ENCODE measurements at places on chromosomes 11 and 22.

GRCh38 chr11:81253244-81253643 lies 1480.4 kb downstream of the FAM181B start:
- DNase-seq: no peak

DNA sequence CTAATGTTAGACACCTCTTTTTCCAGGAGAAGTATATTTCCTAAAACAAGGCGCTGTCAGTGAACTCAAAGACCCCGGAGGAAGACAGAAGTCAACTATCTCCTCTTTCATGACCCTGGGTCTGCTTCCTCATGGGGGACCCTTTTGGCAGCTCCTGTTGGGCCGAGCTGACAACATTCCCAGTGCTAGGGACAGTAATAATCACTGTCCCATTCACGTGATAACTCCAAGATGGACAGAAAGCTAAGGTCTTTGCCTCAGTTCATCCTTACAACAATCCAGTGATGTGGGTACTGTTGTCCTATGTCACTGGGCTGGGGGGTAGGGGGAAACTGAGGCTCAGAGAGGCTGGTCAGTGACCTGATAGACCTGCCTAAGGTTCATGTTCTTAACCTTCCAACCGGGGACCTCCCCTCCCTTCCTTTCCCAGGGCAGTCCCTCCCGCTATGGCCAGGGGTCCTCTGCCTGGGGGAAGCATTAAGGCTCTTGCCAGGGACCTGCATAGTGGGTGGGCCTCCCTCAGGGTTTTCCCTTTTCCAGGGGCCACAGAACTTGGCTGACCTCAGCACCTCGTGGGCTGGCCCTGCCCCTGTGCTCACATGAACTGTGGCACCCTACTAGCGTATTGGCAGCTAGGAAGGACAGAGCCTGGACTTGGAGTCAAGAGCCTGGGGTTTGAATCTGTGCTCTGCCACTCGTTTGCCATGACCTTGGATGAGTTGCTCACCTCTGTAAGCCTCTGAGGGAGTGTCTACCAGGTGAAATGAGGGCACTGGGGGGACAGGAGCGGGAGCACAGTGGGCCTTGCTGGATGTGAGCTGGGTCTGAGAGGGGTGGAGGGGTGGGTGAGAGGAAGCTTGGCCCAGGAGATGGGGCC lies 53.6 kb downstream of the LRRC32 start:
- DNase-seq: no peak

- DNase-seq: no peak
Observed at GRCh38 chr22:25085930-25086901, 113.4 kb upstream of the CRYBB3 start.

- DNase-seq: no peak
Observed at GRCh38 chr22:30033137-30033536, 47.1 kb upstream of the HORMAD2 start.

DNA sequence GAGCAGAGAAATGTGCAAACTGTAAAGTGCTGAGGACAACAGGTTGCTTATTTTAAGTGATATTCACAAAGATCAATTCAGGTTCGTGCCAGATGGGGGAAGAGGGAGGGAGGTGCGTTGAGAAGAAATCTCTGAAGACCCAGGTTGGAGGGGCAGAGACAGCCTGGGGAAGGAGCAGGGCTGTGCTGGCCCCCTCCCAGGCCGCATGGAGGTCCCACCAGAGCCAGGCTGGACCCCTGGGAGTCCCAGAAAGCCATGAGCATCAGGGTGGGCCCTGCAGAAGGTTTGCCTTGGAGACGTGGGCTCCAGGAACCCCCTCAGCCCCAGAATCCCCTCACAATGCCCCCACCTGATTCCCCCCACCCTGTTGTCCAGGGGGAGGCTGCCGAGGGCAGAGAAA lies 47.4 kb downstream of the IGLL1 start:
- no peak for DNase-seq

GRCh38 chr22:37749226-37749625 lies 52.4 kb downstream of the TRIOBP start:
- DNase-seq: no peak

GRCh38 chr11:57640068-57640800 lies 9.5 kb downstream of the YPEL4 start:
- DNase-seq: no peak

- no peak for DNase-seq
Observed at GRCh38 chr11:121334973-121335710, 42.6 kb downstream of the SC5D start.

DNA sequence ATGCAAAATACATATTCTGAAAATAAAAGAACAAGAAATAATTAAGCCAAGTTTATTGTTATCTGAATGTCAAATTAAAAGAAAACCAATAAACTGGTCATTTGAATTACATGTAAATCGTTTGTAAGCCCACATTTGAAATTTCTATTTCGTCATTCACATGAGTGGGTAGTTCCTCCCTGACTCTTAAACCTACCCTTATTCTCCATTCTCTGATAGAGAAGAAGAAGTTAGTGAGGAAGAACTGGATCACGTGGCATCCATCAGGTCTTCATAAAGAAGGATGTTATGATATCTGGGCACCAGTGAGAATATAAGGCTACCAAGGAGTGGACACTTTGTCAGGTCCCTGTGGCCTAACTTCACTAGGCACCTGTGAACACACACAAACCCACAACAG lies 328.1 kb downstream of the OPCML start:
- no peak for DNase-seq

DNA sequence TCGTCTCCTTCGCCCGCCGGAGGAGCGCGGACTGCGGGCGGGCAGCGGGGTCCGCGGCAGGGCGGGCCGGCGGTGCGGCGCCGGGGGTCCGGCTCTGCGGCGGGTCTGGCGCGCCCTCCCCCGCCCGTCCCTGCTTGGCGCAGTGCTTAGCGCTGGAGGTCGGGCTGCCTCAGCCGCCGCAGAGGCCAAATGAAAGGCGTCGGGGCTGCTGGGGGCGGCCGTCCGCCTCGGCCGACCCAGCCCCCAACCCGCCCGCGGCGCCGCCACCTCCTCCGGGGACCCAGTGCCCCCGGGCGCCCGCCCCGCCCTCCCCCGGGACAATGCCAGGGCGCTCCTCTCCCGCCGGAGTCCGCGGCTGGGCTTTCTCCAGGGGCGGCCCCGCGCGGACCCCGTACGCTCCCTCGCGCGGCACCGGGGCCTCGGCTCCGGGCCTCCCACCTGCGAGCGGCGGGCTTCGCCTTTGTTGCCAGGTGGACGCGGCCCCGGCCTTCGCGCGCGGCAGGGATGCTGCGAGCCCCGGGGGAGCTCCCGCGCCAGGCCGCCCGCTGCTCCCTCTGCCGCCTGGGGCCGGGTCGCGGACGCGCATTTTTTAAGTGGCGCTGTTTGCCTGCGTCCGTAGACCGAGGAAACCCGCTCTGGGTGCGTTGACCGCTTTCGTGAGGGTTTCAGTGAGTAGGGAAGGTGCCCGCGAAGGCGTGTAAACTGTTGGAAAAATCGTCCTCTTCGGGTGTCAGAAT lies 583 bp downstream of the APLP2 start:
- DNase-seq: no peak

DNA sequence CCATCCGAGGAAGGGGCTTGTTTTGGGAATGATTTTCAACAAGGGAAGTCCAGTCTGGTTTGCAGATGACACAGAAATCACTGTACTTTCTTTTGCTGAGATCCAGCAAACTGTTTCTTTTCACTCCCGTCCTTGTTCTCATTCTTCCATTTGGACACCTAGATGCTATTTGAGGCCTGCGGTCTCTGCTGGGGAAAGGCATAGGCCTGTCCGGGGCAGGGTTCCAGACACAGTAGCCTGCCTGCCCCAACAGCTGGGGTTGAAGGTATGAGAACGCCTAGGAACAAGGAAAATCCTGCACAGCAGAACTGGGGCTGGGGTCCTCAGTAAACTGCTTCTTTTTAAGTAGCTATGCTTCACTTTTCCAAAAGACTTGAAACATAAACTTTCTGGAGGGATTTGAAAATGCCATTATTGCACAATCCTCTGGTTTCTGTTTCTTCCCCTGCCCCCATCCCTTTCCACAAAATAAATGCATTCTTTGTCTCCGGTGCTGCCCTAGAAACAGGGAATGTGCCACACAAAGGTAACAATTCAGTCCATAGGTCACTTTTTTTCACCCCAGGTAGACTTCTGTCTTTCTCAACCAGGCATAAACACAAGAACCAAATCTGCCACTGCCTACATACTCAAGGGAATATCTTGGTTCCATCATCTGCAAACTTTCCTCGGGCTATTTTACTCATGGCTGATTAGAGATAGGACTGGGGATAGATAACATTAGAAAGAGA lies 174.8 kb upstream of the MTMR2 start:
- no peak for DNase-seq

DNA sequence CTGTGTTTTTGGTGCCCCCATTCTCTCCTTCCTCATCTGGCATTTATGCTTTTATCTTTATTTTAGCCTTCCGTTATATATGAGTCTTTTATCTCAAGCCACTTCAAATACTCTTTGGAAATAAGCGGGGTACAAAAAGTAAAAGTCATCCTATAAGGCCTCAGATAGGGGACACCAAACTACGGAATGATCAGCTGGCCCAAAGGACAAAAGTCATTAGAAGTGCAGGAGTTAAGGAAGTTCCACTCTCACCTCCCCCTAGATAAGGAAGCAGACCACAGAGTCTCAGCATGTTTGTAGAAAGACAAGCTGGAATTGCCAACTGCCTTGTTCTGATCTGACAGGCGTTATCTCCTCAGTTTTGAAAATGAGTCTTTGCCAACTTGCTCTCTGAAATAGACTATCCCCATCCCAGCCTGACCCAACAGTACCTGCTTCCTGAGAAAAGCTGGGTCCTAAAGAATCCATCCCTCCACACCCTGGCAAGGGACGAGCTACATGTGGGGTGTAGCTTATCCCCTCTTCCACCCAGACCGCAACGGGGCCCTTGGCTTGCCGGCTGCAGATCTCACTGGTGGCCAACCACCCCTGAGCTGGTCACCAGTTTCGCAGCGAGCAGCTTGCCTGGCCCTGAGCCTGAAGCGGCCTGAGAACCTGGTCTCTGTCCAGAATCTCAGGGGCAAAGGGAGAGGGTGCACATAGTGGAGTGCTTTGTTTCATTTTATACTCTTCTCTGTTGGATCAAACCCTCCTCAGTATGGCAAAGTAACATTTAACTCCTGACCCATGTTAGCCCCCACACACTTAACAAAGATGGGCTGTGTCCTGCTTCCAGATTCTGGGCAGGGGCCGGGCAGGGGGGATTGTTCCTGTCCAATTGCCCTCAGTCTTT lies 13.8 kb downstream of the FADS2 start:
- no peak for DNase-seq

DNA sequence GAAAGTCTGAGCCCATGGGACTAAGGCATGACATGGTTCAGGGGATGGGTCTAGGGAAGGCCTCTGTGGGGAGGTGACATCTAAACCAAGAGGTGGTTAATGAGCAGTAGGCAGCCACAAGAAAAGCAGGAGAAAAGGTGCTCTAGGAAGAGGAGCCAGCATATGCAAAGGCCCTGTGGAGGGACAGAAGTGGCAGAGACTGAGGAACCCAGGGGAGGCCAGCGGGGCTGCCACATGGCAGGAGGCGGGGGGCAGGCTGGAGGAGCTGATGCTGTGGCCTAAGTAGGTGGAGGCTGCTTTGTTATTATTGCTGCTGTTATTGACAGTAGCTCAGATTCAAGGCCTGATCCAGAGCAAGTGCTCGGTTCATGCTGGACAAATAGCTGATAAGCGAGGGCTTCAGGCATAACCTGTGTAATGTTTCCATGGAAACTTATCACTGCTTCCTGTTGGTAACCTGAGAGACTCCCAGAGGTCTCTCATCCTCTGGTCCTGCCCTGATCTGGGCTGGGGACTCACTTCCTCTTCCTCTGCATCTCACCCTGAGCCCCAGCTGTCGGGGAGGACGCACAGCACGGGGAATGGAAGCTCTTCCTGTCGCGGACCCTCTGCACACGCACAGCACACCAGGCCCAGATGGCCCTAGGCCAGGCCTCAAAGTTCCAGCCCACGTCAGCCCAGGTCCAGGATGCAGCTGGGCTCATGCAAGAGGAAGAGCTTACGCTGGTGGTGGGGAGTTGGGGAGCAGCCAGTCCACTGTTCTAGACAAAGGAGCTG lies 75.2 kb upstream of the TP53I11 start:
- no peak for DNase-seq

GRCh38 chr11:32884770-32885384 lies 7.7 kb upstream of the QSER1 start:
- DNase-seq: no peak

- no peak for DNase-seq
Observed at GRCh38 chr22:36258701-36259614, 6.0 kb downstream of the APOL1 start.

GRCh38 chr11:20397281-20397680 lies 9.8 kb downstream of the PRMT3 start:
- DNase-seq: no peak

- DNase-seq: no peak
Observed at GRCh38 chr11:45982656-45983470, 60.4 kb downstream of the LARGE2 start.

DNA sequence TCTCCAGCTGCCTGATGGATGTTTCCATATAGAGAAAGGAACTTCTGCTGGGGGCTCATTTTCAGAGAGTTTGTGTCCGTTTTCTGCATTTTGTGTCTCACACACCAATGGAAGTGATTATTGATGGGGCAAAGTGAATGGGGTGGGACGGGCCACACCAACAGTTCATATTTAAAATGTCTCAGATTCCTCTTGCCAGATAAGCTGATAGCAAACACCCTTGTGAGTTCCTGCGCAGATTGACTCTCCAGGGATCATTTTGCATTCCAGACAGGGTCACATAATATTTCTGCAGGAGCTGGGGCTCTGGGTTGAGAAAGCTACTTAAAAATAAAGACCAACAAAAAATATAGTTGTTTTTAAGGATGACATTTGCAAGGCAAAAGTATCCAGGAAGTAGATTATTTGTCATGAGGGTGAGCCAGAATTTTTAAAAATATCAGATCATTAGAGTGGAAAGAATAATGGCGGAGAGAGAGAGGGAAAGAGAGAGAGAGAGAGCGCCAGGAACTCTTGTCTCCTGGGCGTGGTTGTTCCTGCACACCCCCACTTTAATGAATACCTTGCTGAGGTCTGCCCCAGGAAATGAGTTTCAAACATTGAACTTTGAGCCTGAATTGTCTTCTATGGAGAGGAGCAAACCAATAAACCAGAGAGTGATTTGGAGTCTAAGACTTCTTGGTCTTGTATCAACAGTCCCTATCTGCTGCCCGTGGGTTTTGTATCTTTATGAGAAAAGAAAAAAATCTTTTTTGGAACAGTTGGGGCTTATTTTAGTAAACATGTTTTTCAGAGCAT lies 33.3 kb downstream of the MICAL2 start:
- DNase-seq: no peak

DNA sequence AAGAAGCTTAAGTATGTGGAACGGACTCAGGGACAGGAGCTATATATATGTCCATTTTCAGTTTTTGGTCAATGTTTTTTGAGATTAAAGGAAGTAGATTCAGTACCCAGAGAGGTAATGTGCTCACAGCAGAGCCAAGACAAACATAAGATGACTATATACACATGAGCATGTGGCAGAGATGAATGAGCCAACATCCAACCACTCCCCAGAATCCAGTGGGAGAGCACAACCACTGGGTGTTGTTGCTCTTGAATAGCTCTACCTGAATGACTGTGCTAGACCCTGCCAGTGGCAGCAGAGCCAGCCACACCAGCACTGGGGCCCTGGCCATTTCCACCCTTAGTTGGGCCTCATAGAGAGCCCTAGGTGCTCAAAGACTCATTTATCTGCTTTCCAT lies 10.7 kb upstream of the SYTL2 start:
- DNase-seq: no peak

- DNase-seq: no peak
Observed at GRCh38 chr11:2220173-2220771, 48.7 kb upstream of the TH start.
